ENCODE measurements at places on chromosomes 11 and 22.

DNA sequence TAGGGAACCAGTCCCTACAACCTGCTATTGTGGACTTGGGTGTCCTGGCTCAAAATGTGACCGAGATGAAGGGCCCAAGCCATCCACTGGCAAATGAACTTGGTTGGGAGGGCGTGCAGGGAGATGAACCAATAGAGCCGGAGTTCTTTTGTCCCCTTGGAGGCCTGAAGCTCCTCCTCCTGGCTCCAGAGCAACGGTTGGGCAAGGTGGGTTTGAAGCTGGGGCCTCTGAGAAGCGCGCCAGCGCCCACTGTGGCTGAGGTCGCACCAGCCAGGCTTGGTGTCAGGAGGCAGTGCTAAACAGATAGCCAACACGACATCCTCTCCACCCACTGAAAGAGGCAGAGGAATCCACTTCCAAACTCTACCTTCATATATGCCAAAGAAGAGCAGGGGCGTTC, 36.0 kb upstream of the PACSIN2 start:
- no peak for DNase-seq

DNA sequence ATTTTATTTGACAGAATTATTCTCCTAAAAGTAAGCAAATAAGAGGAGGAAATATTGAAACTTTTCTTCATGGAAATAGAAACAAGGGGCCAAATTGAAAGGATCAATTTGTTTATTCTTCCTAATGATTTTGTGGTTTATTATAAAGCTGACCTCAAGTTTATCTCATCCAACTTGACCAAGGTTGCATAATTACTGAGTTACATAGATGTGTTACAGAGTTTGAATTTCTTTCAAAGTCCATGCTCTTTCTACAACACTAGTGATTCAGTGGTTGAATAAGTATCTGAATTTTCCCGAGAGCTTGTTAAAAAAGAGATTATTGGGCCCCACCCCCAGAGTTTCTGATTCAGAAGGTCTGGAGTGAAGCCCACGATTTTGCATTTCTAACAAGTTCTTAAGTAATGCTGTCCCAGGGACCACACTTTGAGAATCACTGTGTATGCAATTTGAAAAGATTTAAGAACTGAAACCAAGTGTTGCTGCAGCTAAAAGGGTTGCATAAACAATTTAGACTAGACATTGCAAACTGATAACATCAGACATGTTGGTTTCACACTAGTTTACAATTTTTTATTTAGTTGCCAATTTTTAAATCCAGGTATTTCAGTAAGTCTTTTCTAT, 485.7 kb upstream of the ANO5 start:
- no peak for DNase-seq

GRCh38 chr11:71442880-71443279, 5.3 kb downstream of the DHCR7 start:
- no peak for DNase-seq

GRCh38 chr22:37169947-37170688, 17.9 kb downstream of the C1QTNF6 start:
- DNase-seq = no peak

DNA sequence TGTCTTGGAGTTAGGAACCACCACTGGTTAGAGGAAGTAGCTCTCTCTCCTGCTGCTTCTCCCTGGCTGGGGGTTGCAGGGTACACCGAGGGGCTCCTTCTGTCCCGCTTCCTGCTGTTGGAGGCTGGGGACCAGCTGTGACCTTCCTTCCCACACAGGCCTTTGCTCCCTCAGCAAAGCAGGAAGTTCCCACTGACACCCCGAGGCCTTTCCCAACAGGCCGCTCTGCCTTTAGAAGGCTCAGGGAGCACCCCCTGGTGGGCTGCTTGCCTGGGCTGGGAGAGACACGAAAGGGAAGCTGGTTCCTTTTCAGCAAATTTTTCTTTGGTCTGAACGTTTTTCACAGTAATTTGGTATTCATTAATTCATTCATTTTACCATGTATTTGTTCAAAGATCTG, 527.9 kb upstream of the B3GAT1 start:
- no peak for DNase-seq

- no peak for DNase-seq
These were observed 62.4 kb downstream of the PARVG start for GRCh38 chr22:44242946-44243724.

GRCh38 chr22:50440544-50441249, 34.1 kb downstream of the SBF1 start:
- DNase-seq = no peak

GRCh38 chr11:115530752-115531151, 26.5 kb upstream of the CADM1 start:
- no peak for DNase-seq

DNA sequence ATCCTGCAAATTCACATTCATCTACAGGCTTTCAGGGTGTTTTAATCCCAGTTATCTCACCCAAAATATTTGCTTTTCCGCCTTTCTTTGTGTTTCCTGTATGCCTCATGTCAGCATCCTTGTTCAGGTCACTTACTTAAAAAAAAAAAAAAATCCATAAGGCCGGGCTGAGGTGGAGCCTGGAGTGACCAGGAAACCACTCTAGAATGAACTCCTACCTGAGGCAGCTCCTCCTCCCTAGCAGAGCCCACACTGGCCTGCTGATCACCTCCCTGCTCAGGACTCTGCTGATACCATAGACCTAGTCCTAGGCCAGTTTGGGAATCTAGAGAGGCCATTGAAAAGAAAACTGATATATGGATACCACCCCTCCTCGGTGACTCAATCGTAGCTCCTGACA, 8.7 kb upstream of the DGAT2 start:
- no peak for DNase-seq

DNA sequence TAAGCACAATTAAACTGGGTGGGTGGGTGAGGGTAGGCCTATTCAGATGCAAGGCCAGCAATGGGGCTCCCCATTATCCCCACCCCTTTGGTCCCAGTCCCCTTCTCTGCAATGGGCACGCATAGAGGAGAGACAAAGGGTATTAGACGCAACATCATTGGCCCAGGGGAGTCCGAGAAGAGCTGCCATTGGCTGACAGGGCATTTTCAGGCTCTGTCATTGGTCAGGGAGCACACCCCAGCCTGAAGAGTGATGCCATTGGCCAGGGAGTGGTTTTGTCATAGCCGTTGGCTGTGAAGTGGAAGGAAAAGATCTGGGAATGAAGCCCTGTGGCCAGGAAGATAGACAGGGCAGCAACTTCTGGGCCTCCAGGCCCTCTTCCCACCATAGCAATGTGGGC, 2.8 kb upstream of the TRIM3 start:
- DNase-seq = no peak

DNA sequence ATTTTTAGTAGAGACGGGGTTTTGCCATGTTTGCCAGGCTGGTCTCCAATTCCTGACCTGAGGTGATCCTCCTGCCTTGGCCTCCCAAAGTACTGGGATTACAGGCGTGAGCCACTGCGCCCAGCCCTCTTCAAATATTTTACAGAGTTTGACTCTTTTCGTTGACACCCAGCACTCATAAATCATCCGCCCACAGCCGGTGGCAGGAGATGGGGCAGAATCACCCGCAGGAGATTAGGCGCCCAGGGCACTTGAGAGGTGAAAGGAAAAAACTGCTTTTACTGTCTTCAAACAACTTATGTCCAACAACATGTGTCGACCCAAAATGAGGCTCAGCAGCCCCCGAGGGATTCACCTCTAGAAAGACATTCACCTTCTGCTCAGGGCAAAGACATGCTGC, 56.9 kb downstream of the OSBP2 start:
- DNase-seq = no peak

DNA sequence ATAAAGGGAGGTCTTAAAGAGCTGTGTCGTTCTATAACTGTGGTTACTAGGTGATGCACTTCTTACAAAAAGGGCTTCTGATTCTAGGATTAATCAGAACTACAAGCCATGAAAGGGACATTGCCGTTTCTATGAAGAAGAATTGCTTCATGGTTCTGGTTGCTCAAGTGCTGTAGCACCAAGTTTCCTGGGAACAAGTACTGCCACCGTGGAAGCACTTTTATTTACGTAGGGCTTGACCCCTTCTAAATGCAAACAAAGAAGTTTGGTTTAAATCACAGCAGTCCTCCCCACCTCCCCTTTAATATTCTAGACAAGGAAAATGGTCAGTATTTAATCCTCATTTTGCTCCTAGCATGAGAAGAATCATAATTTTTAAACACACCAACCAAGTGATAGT, 9.8 kb downstream of the YAP1 start:
- DNase-seq = peak; percentile 45

GRCh38 chr22:39927544-39927943, 26.7 kb downstream of the GRAP2 start:
- no peak for DNase-seq

DNA sequence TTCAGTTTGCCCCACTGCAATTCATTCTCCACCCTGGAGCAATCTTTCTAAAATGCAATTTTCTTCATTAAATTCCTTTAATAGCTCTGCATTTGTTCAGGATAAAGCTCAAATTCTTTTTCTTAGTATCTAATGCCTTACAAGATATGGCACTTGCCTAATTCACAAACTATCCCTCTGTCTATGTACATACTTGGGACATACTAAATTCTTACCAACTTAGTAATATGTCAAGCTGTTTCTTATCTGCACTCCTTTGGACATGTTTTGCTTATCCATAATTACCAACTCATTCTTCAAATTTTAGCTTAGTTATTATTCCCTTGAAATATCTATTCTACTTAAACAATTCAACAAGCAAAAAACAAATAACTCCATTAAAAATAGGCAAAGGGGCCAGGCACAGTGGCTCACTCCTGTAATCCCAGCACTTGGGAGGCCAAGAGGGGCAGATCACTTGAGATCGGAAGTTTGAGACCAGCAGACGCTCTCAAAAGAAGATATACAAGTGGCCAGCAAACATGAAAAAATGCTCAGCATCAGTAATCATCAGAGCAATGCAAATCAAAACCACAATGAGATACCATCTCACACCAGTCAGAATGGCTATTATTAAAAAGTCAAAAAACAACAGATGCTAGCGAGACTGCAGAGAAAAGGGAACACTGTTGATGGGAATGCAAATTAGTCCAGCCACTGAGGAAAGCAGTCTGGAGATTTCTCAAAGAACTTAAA, 96.9 kb downstream of the FAM76B start:
- DNase-seq = peak; percentile 83

DNA sequence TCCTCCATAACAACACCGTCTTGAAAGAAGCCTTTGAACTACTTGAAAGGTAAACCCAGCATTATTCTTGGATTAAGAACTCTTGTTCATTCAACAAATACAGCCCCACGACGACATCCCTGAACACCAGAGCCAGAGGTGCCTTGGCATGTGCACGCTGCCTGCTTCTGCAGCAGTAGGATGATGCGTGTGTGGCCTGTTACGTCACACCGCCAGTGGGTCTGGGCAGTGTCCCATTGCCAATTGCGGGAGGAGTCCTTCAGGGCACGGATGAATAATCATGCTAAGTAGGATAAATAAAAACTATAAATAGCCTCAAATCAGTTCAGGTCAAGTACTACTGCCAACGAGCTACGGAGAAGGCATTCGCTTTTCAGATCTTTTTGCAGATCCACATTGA, 380.5 kb downstream of the SHANK2 start:
- no peak for DNase-seq

GRCh38 chr11:30879322-30880005, 293.3 kb upstream of the MPPED2 start:
- DNase-seq = no peak

DNA sequence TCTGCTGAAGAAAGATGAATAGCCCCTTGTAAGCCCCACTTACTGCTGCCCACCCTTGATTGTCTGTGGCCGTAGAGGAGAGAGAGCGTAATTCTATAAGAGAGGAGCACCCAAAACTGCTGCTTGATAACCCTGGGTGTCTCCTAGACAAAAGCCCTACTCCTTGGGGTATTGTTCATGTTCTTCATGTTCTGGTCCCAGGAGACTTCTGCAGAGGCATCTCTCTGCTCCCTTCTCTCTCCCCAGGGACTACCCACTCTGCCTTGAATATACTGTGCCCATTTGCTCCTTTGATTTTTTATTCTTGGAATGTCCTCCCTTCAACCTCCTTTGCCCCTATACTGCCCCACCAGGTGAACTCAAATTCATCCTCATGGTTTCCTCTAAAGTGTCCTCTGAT, 417.8 kb upstream of the CADM1 start:
- DNase-seq = no peak

DNA sequence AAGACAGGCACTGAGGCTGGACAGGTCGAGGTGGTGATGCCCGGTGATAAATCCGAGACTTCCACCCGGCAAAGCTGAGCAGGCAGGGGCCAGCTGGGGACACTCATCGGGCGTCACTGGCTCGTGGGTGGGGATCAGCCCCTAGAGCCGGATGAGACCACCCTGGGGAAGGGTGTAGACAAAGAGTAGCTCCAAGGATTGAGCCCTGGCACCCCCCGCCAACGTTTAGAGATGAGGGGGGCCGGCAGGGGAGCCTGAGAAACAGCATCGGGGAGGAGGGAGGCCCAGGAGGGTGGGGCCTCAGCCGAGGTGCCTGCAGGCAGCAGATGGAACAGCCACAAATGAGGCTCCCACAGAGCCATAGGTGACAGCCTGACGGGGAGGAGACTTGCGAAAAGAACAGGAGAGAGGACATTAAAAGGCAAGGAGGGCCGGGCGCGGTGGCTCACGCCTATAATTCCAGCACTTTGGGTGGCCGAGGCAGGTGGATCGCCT, 27.4 kb upstream of the CBX7 start:
- DNase-seq = no peak

GRCh38 chr11:77395460-77396173, 78.3 kb downstream of the PAK1 start:
- DNase-seq = no peak

- no peak for DNase-seq
These were observed 474.1 kb downstream of the MN1 start for GRCh38 chr22:27327497-27327896.

GRCh38 chr22:36286096-36286957, 33.4 kb downstream of the APOL1 start:
- DNase-seq = peak; percentile 74

DNA sequence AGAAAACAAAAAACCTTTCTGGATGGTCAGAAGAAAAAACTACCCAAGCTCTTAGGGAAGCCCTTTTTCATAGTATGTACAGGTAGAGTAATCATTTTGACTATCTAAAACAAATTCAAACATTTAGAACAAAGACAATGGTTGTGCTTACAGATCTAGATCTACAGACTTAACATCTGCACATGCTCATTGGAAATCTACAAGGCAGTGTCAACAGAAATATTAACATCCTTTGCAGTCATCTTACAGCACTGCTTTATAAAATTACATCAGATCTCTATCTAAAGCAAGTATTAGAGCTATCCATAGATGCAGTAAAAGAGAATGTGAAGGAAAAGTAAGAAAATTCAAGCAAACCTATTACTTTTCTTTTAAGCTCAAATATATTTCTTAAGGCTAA, 110.3 kb downstream of the CADM1 start:
- no peak for DNase-seq

DNA sequence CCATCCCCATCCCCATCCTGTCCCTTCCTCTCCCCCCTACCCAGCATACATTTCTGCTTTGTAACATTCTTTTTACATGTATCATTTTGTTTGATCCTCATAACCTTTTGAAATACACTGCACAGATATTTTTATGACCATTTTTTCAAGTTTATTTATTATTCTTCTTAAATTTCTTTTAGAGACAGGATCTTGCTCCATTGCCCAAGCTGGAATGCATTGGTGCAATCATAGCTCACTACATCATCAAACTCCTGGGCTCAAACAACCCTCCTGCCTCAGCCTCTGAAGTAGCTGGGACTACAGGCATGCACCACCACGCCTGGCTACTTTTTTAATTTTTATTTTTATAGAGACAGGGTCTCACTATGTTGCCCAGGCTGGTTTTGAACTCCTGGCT, 99.4 kb upstream of the AKIP1 start:
- DNase-seq = peak; percentile 87

GRCh38 chr11:116330439-116331185, 442.2 kb downstream of the BUD13 start:
- DNase-seq = no peak
